CD4-positive, alpha-beta T cell (primary cell): ENCODE measurements at places on chromosomes 2 and 18. TPM values are rescaled to one million over a fixed set of nuclear protein-coding genes. Genes with fewer than 3 reads are reported as not detected.
A peak's percentile ranks its signal among the peaks of the same experiment; 100 is the strongest.

DNA sequence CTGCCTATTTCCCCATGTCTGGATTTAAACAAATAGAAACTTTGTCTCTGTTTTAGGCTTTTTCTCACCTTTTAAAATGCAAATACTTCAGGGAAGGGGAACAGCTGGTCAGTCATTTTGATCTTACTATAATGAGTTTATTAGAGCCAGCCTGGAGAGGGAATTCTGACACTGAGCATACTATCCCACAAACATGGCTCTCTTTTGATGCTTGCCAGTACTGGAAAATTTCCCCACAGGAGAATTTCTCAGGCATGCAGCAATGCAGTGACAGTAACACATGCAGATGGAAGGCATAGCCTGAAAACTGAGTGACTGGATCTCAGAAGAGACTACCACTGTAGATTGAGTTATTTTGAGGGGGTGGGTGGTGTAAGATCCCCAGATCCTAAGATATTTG, 974.3 kb upstream of the CELF4 start:
- no peak for DNase-seq

Gene EFHD1
- total RNA-seq = not detected

GRCh38 chr2:11597538-11598225, 63.8 kb downstream of the GREB1 start:
- DNase-seq = no peak

DNA sequence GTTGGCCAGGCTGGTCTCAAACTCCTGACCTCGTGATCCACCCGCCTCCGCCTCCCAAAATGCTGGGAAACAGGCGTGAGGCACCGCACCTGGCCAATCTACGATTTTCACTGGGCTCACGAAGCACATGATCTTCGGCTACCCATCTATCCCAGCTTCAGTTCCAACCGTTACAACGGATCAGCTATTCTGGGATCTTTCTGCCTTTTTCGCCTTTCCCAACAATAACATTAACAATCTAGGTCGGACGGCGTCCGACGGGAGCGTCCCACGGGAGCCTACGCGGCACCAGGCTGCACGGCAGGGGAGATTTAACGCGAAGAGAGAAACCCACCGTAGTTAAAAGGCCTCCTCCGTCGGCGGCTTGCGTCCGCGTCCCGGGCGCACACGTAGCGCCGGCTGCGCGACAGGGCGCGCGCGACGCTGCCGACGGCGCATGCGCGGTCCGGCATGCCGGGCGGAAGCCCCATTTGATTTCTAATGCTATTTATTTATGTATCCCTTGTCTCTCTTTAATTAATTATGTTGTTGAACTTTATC, at the start of gene MSL3B:
MSL3B (minus strand) TSS at position 394 of the 540 bp plus-strand sequence.
- DNase-seq = peak; percentile 52

Gene SERPINB8
- 9.8 TPM for total RNA-seq

DNA sequence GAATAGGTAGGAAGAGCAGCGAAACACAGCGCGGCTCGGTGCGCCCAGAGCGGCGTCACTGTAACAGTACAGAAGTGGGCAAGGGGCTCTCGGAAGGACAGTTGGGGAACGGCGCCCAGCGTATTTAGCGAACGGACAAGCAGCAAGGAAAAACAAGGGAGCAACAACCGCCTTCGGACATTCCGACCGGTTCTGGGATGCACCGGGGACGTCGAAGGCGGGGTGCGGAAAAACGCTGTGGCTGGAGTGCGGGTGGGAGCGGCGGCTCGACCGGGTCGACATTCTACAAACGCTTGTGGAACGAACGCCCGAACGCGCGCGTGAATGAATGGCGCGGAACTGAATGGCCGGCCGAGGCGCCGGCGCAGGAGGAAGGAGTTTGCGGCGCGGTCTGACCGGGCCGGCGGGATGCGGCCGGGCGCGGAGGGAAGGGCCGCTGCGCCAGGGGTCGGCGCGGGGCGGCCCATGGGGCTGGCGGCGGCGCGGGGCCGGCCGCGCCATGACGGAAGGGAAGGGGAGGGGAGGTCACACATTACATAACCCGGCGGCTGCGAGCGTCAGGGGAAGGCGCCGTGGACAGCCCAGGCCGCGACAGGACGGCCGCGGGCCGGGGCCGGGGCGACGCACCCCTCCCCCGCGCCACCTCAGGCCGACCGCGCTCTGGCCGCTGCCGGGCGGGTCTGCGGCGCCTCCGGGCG, 605 bp downstream of the REV1 start:
- peak; percentile 35 for DNase-seq

GRCh38 chr18:12851716-12852115, 32.3 kb downstream of the PTPN2 start:
- no peak for DNase-seq

Gene TMEM198
- 0.47 TPM for total RNA-seq

DNA sequence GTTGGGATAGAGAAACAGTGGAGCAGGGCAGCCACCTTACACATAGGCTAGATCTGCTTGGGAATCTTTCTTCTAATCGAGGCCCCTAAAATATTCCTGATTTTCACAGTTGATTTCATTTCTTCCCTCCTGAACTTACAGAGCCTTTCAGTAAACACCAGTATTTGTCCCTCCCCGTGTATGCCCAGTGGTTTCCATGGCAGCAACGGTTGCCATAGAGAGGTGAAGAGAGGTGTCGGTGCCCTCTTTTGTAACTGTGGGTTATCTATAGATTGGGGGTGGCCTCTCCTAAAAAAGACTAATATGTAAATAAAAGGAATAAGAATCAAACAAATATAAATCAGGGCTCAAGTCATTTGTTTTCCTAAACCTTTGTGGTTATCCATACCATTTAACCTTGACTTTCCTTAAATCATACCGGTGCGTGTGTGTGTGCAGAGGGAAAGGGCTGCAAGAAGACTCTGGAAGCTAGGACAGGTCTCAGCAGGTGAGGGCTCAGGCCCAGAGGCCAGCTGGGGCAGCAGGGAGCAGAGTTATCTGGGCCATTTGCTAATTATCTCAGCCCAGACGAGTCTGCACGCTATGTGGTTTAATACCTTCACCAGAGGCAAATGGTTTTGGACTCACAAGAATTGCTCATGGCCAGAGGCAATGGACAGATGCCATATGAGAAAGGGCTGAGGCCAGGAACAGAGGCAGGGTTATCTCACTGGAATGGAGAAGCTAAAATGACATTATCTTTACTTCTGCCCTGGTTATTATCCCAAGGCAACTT, 35.5 kb downstream of the LIPG start:
- DNase-seq = no peak

Gene TCF7L1
- total RNA-seq = not detected

DNA sequence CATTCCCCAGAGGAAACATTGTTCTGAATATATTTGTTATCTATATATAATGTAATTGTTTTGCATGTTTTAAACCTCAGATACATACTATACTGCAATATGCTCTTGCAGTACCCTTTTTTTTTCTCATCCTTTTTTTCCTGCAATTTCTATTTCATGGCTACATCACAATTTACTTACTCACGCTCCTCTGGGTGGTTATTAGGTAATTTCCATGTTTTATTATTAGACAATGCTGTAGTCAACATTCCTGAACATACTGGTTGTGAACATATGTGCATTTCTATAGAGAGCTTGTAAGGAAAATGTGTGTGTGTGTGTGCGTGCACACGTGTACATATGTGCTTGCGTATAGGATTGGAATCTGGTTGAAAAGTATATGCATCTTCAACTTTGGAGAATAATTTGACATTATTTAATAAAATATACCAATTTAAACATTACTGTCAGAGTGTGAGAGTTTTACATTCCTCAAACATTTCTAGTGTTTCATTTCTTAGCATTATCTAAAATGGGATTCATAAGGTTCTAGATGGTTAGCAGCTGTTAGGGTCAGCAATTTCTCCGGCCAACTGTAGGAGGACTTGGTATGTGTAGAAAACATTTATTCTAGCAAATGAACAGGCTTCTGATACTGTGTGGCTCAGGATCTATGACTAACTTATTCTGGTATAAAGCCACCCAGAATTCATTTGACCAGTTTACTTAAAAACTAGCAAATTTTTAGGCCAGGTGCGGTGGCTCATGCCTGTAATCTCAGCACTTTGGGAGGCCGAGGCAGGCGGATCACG, 22.4 kb downstream of the NCOA1 start:
- no peak for DNase-seq

DNA sequence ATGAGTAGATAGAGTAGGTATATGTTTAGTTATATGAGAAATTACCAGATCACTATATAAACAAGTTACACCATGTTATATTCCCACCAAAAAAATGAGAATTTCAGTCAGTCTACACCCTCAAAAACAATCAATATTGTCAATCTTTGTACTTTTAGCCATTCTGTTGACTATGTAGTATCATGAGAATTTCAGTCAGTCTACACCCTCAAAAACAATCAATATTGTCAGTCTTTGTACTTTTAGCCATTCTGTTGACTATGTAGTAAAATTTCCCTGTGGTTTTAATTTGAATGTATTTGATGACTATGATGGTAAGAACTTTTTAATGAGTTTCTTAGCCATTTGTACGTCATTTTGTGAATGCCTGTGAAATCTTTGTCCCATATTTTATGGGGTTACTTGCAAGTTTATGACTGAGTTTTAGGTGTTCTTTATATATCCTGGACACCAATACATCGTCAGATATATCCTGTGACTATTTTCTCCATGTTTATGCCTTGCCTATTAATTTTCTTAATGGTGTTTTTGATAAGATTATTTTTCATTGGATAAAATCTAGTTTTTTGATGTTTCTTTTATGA, 528.4 kb upstream of the SPHKAP start:
- no peak for DNase-seq

DNA sequence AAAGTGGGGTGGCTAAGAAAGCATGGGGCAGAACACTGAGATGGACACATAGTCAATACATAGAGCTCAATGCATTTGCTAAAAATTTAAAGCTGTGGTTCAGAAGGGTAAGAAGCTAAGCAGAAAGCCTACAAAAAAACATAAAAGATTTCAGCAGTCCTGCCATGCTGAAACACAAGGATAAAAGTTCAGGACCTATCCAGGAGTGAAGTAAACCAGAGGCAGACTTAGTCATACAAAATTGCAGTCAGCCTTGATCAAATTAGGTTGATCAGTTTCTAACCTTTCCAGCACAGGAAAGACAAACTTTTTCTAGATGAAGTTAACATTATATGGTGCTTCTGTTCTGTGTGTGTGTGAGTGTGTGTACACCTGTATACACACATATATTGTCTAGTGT, 120.8 kb upstream of the RBMS1 start:
- DNase-seq = no peak

GRCh38 chr2:1841461-1841860, 97.1 kb upstream of the PXDN start:
- DNase-seq = no peak

DNA sequence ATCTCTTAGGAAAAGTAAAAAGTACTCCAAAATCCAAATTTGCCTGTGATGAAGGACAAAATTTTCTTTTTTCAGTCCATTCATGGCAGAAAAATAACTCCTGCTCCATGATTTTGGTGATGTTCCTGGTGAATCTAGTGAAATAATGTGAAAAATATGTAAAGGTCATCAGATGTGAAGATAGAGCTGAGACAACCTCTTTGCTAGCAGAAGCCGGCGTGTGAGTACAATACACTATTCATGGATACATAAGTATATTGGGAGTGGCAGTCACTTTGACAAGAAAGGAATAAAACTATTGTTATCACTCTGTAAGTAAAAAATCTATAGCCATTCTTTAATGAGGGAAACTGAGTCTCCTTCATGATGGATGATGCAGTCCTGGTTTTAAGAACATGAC, 6.3 kb upstream of the SLC1A4 start:
- no peak for DNase-seq

DNA sequence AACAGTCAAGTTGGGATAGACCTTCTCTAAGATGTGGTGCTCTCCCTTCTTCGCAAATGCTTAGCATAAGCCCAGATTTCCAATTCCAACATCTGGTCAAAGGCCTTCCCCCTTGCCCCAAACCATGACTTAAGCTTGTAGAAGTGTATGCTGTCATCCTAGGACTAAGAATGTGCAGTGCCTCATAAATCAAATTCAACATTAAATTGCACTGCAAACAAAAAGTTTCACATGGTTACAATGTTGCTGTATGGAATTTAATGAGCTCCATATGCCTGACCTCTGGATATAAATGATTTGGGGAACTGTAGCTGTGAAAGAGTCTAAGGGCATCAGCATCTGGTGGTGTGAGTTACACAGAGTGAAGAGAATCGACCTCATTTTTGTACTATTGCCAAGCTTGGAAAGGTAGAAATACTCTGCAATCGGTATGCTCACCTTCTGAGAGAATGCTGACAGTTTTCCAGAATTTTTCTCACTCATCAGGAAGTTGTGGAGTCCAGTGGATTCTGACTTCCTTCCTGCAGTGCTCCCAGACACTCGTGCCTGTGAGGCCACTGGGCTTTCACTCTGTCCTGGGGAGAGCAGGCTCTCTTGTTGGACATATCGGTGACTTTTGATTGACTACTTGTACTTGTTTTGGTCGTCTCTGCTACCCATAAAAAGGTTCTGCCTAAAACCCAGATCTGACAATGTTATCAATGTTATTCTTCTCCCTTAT, 40.6 kb downstream of the FASTKD2 start:
- no peak for DNase-seq

GRCh38 chr2:19865151-19865550, 36.6 kb downstream of the TTC32 start:
- no peak for DNase-seq

DNA sequence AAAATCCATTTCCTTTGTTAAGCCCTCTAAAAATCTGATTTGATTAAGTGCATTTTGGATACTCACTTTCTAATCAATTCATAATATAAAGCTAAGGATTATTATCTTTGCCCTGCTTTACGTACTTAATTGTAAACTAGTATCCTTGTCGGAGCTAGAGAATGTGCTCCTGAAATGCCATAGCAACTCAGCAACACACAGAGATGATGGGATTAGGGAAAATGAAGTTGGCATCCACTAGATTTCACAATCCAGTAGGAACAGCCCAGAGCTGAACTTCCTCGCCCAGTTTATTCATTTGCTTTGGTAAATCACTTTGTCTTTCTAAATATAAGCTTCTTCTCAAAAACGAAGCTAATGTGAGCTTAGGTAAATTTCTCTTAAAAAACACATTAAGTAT, 386.3 kb downstream of the CTNNA2 start:
- DNase-seq = no peak

DNA sequence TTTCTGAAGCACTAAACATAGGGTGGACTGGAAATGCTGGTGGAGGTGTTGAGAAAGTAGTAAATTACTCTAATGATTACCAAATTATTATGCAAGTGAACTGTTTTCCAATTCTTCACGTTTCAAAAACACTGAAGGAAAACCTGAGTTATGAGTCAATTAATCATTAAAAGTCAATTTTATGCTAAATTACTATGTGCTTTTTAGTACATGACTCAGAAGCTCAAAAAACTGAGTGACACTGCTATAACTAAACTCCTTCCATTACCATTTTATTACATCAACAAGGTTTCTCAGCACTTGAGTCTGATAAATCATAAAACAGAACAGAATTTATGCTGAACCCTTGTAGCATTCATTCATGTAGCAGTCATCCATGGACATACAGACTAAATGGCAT, 20.4 kb downstream of the CHMP3 start:
- no peak for DNase-seq

DNA sequence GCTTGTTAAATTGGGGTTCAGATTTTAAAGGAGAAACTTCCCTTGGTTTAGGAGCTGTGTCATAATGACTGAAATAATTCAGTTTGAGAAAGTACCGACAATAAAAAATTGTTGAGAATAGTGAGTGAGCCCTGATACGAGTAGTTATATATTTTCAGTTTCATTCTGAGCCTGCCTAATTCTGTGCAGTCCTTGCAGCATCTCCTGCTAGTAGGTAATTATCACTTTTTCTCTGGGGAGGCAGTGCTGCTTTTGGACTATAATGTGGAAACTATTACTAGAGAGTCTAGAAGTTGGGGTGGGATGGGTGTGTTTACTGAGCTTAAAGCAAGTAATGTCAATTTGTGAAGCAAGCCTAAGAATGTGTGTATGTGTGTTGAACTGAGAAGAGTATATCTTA, 21.7 kb downstream of the ZNF638 start:
- DNase-seq = no peak
